ENCODE measurements at places on chromosomes 5 and 9.
A peak's percentile ranks its signal among the peaks of the same experiment; 100 is the strongest.

GRCh38 chr5:72110394-72111013 lies 3.2 kb downstream of the MAP1B start:
- DNase-seq = no peak

DNA sequence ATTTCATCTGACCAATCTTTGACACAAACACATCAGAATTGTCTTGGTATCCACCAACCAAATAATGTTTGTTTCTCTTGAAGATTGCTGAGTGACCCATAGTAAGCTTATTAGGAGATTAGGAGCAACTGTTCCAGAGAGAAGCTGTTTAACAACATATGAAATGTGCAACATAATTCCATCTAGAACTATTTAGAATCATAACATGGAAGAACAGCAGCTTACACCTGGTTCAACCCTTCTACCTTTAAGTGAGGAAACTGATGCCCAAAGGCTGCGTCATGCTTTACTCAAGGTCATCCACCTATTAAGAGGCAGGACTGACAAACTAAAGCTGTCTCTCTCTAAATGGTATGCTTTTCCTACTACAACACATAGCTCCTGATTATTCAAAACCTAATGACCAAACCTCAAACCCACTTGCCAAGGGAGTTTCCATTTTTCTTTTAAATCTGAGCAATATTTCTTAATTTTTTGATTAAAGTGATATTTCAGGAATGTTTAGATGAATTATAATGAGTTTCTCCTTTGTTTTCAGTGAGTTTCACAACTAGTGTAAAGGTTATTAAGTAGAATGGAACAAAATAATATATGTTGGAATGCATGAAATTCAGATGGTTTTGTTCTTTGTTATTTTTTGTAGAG lies 545.9 kb downstream of the RAB3C start:
- DNase-seq = no peak

DNA sequence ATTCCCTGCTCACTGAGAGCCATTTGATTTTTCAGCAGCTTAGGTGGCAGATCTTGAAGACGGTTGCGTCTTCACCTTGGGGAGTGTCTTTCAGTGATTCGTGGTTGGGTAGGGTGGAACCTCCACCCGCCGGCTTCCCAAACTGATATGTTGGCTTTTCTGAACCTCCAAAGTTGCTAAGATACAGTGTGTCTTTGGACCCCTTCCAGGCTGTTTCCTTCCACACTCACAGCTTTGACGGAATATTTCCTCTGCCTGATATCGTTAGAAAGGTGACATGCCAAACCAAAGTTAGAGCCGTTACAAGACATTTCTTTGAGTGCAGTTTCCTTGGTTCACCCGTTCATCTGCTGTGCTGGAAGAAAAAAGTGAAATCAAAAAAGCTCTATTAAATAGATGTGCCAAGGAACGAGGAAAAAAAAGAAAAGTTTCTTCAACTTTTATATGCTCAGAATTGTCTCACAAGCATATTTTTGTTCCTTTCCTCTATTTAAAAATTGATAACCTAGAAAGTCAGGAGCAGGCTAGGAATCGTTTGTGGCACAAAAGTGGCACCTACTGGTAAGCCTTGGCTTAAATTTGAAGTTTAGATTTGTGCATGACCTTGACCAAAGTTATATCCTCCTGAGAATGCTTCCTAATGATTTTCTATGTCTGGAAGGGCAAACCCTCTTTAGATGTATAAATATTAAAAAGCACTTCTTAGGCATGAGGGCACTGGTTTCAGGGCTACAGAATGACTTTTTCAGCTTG lies 270.7 kb upstream of the WWC1 start:
- DNase-seq = no peak

DNA sequence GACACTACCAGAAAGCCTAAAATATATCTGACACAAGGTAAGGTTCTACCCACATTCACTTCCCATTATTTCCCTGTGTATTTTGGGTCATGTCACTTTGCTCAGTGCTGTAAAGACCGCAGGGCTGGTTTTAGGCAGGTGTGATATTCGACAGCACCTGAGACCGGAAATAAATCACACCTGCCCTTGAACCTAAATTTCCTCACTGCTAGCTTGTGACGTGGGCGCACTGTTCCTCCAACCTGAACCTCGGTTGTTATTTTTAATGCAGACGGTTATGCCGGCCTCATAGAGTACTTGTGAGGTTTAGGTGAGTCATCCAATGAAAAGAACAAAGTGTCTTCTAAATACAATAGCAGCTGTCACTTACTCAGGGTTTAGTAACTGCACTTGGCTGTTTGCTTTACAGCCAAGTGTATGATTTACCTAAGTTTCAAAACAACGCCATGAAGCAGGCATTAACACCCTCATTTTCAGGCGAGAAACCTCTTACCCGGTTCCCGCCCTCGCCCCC lies 20.7 kb upstream of the ZNF782 start:
- DNase-seq = no peak

DNA sequence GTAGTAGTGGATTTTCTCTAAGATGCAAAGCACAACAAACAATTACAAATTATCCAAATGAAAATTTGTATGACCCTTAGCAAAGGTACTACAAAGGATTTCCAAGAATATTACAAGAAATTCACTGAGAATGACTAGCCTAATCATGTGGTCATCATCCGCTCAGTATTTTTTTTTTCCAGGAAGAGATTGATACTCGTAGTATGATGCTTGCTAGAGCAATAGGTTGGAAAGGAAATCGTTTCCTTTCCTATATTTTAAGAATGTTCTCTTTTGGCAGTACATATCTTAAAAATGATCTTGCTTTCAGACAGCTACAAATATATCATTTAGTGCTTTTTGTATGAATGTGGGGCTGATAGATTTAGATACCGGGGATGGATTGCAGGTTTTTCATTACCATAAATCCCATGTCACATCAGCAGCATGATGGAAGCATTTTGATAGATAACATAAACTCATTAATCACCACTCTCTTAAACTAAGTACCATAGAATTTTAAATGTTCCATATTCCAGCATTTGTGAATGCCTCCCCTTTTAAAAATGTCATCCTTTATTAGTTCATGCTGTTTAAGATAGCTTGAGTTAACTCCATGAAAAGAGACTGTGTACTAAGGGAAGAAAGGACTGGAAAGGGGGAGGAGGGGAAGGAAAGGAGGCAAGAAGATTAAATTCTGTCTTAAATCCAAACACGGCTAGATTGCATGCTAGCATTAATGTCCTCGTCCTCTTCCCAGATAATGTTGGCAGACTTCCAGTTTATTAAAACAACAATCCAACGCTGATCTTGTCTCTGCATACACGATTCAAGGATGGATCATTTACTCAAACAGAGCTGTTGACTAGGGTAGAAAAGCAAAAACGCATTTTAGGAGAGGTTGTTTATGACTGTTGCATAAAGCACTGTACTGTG lies 311.7 kb upstream of the ZNF608 start:
- no peak for DNase-seq

- no peak for DNase-seq
Measured at GRCh38 chr5:131218392-131218791, 45.5 kb upstream of the CDC42SE2 start.

- DNase-seq = no peak
Measured at GRCh38 chr9:12889402-12890106, 114.7 kb downstream of the LURAP1L start.

DNA sequence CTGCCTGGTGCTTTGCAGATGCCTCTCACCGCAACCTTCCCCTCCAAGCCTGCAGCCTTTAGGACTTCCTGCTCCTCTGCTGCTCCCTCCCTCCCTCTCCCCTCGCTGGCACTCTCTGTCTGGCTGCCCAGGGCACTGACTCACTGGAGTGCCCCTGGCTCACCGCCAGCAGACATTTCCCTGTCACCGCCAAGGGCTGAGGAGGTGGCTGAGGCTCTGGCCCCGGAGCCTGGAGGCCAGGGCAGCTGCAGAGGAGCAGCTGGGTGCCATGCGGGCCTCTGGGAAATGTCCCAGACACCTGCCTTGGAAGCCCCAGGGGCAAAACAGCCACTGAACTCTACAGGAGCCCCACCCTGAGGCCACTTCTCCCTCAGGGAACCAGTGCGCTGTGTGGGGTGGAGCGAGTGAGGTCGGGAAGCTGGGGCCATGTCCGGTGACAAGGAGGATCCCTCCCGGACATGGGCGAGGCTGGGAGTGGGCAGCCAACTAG lies 53.4 kb downstream of the TENT4A start:
- DNase-seq = no peak

- DNase-seq = peak; percentile 75
Measured at GRCh38 chr5:75510836-75511434, 494 bp downstream of the CERT1 start.

- DNase-seq = peak; percentile 94
Measured at GRCh38 chr9:117487555-117488175, 72.8 kb upstream of the ASTN2 start.

DNA sequence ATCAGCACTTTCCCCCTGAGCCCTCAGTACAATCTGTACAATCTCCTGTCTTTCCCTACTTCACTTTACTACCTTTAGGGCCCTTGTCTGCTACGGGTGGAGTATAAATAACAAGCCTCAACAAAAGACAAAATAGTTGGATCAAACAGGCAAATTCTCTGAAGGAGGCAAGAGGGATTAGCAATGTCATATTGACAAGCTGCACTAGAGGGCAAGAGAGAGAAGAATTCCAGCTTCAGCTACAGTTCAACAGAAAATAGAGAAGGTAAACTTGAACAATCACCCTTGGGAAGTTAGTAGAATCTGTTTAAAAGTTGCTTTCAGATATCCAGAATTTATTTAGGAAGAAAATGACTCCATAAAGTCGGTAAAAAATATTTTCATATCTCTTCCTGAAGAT lies 68.4 kb upstream of the IZUMO3 start:
- no peak for DNase-seq

Measured in ecto neural progenitor cell (in vitro differentiated cells).